ENCODE measurements at places on chromosomes 6 and 20.

DNA sequence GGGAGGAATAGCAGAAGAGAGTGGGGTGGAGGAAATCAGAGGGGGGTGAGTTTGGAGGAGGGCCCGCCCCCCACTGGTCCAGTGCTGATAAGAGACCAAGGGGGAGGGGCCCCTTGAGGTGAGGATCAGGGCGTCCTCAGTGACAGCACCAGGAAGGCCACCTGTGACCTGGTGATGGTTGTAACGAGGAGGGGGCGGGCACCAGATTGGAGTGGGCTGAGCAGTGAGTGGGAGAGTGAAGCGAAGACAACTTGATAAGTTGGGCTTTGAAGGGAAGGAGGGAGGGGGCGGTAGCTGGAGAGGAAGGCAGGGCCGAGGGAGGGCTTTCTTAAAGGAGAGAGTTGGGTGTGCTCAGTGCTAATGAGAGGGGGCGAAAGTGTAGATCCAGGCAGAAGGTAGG is 30.7 kb downstream of the CDH22 start:
- DNase-seq: no peak

- DNase-seq: no peak
Measured at GRCh38 chr6:131669891-131670290, 31.3 kb downstream of the OR2A4 start.

DNA sequence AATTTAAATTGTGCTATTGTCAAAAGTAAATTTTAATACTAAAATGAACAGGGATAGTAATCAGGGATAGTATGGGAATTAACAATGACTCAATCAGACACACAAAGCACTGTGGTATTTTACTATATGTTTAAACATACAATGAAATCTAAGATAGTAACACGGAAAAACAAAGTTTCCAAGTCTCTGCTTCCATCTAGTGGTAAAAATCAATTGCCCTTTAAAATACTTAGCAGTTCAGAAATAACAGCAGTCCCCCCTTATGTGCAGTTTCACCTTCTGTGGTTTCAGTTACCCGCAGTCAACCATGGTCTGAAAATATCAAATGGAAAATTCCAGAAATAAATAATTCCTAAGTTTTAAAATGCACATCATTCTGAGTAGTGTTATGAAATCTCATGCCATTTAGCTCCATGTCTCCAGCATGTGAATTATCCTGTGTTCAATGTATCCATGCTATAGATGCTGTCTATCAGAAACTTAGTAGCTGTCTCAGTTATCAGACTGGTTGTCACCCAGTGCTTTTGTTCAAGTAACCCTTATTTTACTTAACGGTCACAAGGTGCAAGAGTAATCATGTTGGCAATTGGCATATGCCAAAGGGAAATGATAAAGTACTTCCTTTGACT is 58.5 kb downstream of the AHI1 start:
- no peak for DNase-seq

- DNase-seq: no peak
Measured at GRCh38 chr6:82436740-82437139, 73.1 kb downstream of the TPBG start.

GRCh38 chr6:84835340-84835739 is 70.9 kb upstream of the TBX18 start:
- DNase-seq: no peak

DNA sequence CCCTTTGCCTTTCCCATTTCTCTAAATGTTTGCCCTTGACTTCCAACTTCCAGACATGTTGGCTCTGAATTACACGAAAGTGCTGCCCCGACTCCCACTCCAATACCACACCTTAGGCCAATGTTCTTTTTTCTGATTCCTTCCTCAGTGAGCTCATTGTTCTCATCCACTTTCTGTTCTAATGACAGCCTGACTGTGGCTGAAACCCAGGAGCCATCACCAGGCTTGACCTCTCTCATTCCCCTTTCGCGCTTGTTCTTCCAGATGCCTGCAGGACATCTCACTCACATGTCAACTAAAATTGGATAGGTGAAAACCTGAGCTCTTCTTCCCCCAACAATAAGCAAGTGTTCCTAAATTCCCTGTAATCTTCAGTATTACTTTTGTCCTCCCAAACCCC is 40.4 kb downstream of the PTPRK start:
- DNase-seq: no peak

GRCh38 chr6:119453242-119454200 is 104.0 kb upstream of the MAN1A1 start:
- no peak for DNase-seq

GRCh38 chr6:53306819-53307347 is 41.9 kb downstream of the ELOVL5 start:
- DNase-seq: no peak

GRCh38 chr6:87074101-87074621 is 20.7 kb downstream of the CGA start:
- no peak for DNase-seq

GRCh38 chr6:43107344-43108062 is 31.4 kb downstream of the PTK7 start:
- DNase-seq: no peak

DNA sequence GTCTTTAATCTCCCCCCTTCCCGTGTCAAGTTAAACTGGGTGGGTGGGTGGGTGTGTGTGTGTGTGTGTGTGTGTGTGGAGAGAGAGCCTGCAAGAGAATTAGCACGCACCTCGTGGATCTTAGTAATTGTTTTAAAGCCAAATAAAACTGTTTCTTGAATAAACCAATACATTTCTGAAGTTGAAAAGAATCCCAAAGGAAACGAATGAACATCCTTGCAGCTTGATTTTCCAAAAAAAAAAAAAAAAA is 381 bp upstream of the BICRAL start:
- no peak for DNase-seq

DNA sequence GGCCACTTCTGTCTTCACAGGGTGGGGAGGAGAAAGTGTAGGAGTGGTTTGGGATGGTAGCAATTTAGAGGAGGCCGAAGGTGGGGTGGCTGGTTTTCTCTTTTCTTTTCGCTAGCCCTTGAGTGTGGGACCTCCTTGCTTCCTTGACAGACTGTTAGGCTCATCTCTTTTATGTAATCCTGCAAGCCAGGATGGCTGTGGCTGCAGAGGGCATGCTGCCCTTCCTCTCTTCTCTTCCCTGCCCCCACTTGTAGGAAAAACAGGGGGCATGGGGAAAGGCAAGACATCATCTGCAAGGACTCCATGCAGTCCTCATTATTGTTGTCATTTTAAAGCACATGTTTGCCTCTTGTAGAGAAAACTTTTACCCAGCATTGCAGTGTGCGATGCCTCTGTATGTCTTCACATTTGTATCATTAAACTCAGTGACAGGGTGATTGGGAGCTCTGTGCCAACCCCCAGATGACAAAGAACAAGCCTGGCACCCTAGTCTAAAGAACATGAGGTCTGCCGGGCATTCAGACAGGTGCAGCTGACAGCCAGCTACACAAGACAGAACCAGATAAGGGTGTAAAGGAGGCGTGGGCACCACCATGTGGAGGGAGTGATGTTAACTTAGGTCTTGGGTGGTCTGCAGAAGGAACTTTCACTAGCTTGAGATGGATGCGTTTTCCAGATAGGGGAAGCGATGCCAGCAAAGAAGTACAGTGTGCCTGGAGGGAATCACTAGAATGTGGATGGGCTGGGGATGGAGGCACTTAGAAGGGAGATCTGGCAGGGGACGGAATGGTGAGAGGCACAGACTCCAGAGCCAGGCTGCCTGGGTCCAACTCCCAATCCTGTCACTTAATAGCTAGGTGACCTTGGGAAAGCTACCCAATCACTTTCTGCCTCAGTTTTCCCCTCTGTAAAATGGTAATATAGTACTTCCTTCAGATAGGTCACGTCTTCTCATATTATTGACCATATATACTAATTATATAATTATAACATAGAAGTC is 207.6 kb downstream of the TBC1D7 start:
- peak; percentile 27 for DNase-seq

DNA sequence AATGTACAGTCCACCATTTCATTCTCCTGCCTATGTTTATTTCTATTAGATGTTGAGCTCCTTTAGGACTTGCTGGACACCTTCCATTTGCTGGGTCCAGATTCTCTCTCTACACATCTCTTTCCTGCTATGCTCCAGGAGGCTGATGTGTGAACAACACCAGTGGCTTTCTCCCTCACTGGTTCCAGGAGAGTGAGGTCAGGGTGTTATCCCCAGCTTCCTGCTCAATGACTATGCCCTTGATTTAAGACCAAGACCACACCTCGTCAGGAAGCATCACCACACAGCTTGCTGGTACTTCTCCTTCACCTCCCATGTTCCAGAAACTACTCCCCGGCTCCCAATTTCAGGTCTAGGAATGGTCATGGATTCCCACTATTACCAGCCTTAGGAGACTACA is 31.3 kb upstream of the E2F3 start:
- no peak for DNase-seq

- no peak for DNase-seq
Measured at GRCh38 chr6:117130125-117130524, 135.2 kb upstream of the VGLL2 start.

DNA sequence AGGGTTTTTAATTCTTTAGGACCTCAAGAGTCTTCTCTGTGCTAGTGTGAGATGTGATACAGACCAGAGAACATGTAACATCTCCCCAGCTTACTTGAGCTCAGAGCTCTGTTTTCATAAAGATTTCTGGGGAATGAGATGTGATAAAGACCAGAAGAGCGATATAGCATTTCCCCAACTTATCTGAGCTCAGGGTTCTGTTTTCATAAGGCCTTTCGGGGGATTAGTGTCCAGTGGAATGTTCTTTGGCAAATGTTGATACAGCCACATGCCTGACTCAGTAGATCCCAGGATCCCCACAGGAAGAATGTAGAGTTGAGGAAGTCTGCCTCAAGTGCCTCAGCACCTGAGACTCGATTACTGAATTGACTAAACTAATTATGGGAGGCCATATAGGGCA is 18.7 kb upstream of the TOP1 start:
- no peak for DNase-seq

- no peak for DNase-seq
Measured at GRCh38 chr20:7657569-7657968, 282.7 kb downstream of the HAO1 start.

GRCh38 chr6:137277971-137278637 is 58.9 kb upstream of the IFNGR1 start:
- peak; percentile 22 for DNase-seq

GRCh38 chr6:143598466-143599080 is 79.2 kb upstream of the PHACTR2 start:
- no peak for DNase-seq

- DNase-seq: no peak
Measured at GRCh38 chr6:105807905-105808304, 278.2 kb upstream of the PRDM1 start.

DNA sequence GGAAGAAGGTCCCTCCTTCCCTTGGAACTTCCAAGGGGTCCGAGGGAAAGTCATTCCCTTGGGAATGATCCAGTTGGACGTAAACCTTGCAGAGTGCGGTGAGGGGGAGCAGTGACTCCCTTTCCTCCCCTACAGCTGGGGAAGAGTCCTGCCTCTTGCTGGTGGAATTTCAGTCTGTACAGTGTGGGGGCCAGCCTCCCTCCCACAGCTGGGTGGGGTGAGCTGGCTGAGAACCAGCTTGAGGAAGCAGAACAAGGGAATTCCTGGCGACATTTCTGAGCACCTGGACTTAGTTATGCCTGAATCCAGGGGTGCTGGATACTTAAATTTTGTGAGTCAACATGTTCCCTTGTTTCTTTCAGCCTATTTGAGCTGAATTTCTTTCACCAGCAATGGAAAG is 152.0 kb downstream of the ANKRD60 start:
- DNase-seq: no peak

GRCh38 chr6:108116546-108117426 is 42.2 kb upstream of the OSTM1 start:
- DNase-seq: no peak
